Body of pancreas (tissue), 4 donors: ENCODE measurements at places on chromosomes 2 and 18. TPM values are rescaled to one million over a fixed set of nuclear protein-coding genes. Genes with fewer than 3 reads are reported as not detected.

Gene SPP2
- total RNA-seq, result not detected

DNA sequence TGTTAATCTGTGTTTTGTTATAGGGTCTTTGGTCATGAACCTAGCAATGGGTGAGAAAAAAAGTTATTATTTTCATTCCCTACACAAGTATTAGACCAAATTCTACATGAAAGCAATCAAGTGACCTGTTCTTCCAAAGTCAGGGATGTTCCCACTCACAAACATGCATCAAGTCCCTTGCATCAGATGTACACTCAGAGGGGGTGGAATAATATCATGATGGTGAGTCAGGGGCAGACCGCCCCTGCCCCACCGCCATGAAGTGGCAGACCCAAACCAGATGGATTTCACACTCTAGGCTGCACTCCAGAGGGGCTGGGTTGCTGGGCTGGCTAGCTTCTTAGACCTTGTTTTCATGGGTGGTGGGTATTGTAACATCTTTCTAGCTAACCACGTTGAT is 91.4 kb downstream of the ACAA2 start:
- DNase-seq, result no peak

Gene INO80C
- 1.6 TPM for total RNA-seq

GRCh38 chr2:69768235-69768634 is 26.3 kb downstream of the ANXA4 start:
- no peak for DNase-seq

- no peak for DNase-seq
These were observed 1.4 kb downstream of the ALPI start for GRCh38 chr2:232457121-232458011.
